ENCODE measurements at places on chromosomes 3 and 15.
A peak's percentile ranks its signal among the peaks of the same experiment; 100 is the strongest.

DNA sequence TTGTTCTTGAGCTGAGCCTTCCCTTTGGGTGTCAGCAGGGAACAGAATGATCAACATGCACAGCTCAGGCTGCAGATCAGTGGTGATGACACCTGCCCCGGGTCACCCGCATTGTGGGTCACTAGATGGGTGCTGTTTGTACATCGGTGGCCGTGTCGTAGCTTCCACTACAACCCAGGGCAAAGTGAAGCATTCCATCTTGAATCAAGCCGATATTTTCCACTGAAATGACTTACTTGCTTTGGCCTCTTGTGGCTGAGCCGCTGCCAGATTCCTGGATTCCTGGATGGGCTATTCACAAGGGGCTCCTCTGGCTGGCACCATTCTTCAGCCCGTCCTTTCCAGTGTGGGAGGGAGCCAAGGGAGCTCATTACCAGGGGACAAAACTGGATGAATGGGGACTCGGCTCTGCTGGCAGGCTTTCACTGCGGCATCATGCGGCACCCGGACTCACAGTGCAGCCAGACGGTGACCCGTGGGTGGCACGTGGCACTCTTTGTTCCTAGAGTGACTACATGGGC, 65.6 kb downstream of the SLCO3A1 start:
- DNase-seq: no peak

- DNase-seq: no peak
Measured at GRCh38 chr15:49900903-49901235, 218.2 kb downstream of the ATP8B4 start.

GRCh38 chr15:30041868-30042267, 40.9 kb upstream of the GOLGA8J start:
- DNase-seq: no peak

GRCh38 chr3:57942872-57943283, 65.3 kb upstream of the FLNB start:
- DNase-seq: no peak

DNA sequence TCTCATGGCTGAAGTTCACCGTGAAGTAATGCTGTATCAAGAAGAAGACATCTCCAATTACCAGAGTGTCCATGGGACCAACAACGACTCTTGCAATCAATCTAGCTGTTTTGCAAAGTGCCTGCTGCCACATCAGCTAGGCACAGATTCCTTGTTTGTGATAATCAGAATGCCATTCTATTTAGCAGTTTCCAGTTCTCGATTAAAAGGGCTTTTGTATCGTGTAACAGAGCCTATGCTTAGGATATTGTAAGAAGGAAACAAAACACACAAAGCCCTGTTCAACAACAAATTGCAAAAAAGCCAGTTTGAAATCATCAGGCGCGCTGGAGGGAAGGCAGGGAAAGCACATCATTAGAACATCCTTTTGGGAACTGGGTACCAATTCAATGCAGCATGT, 26.1 kb downstream of the RASGRF1 start:
- DNase-seq: no peak

DNA sequence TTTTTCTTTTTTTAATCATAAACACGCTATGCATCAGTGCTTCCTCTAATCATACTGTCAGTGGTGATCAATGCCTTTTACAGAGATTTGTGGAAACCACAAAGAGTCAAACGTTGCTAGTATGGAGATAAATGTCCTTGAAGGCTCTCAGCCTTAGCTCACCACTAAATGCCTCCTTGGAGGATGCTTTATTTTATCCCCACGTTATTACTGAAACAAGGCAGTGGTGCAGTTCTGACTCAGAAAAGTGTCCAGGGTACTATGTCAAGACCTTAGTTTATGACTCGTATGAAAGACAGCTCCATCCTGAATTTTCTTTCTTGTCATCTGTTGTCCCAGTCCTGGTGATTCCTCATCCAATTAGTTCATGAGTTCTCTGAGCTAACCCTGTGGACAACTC, 1146.7 kb downstream of the IGSF11 start:
- no peak for DNase-seq

DNA sequence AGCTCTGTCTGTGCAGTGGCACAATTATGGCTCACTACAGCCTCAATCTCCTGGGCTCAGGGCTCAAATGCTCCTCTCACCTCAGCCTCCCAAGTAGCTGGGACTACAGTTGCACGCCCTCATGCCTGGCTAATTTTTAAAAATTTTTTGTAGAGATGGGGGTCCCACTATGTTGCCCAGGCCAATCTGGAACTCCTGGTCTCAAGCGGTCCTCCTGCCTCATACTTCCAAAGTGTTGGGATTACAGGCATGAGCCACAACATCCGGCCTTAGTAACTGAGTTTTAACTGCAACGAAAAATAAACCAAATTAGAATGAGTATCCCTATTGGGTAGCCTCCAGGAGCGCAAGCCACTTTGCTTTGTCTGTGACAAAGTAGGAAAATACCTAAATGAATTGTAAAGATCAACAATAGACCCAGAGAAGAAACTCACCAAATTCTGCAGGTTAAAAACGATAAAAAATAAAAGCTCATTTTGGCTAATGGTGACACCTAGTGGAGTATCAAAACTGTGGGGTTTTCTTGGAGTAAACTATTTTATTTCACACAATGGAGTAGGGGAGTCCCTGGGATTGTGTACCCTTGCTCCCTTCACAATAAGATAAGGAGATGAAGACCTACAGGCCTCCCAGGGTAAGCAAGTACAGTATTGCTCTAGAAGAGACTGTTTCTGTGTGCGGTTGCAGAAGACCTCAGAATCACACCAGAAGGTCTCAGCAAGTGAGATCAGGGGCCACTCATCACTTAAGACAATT, 21.0 kb upstream of the CA12 start:
- peak; percentile 50 for DNase-seq

DNA sequence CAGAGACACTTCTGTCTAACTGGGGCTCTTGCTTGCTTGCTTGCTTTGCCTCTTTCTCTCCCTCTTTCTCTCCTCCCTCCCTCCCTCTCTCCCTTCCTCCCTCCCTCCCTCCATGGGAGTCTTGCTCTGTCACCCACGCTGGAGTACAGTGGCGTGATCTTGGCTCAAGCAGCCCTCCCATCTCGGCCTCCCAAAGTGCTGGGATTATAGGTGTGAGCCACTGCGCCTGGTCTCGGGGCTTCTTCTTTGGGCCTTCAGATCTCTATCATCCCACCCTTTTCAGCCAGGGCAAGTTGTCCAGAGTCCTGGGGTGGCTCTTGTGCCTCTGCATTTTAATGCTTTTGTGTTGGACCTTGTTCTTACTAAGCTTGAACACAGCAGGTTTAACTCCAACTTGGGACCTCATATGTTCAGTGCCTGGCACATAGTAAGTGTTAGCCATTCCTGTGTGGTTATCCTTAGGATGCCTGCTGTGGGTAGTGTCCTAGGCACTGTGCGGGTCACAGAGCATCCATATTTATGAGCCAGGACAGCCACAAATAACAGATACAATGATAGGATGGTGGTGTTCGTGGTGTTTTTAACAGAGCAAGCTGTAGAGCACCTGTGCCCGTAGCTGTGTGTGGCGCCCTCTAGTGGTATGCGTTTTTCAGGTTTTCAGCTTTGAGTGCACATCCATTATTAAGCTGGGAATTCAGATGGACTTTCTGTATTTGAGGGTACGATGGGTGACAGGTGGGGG, 75.1 kb downstream of the CCK start:
- peak; percentile 39 for DNase-seq

DNA sequence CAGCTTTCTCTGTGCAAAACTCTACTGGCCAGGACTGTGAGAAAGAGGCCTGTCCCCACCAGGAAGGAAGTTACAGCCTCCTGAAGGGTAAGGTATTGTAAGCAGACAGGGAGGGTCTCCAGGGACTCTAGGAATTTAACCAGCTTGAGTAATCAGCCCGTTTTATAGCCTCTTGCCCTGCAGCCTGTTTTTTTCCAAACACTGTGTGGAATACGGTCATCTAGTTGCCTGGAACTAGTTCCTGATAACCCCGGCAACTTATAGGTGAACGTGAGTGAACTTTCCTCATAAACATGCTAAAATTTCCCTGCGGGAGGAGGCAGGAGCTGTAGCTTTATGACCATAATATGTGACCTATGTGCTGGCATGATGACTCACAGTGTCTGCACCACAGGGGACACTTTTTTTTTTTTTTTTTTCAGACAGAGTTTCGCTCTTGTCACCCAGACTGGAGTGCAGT, 60.1 kb upstream of the DAZL start:
- DNase-seq: no peak

GRCh38 chr3:49461443-49462171, 8.5 kb upstream of the DAG1 start:
- DNase-seq: no peak

- DNase-seq: no peak
Measured at GRCh38 chr3:24451461-24452099, 43.1 kb downstream of the THRB start.

DNA sequence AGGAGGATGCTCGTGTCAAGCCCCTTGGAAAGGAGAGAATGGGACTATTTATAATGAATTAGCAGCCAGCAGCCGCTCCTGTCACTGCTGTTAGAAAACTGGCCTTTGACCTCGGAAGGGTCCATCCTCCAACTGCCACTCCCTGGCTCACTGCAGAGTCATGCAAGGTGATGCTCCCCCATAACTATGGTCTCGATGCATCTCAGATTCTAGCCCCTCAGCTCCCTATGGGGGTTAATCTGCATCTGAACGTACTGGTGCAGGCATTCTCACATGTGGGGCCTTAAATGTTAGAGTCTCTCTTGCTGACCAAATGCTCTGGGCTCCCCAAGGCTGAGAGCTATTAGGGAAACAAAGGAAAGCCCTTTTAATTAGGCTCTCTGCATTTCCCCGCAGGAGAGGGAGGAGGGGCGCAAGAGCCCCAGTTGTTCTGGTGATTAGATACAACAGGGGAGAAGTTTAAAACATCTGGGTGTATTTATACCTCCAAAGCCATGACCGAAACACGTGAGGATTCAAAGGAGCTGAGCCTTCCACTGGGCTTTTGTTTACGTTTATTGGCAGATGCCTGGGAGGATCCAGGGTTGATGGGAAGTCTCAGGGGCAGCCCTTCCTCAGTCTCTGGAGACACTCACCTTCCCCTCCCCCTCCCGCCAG, 182.5 kb downstream of the OPA1 start:
- DNase-seq: no peak

- no peak for DNase-seq
Measured at GRCh38 chr3:142897807-142898206, 8.9 kb upstream of the PCOLCE2 start.

DNA sequence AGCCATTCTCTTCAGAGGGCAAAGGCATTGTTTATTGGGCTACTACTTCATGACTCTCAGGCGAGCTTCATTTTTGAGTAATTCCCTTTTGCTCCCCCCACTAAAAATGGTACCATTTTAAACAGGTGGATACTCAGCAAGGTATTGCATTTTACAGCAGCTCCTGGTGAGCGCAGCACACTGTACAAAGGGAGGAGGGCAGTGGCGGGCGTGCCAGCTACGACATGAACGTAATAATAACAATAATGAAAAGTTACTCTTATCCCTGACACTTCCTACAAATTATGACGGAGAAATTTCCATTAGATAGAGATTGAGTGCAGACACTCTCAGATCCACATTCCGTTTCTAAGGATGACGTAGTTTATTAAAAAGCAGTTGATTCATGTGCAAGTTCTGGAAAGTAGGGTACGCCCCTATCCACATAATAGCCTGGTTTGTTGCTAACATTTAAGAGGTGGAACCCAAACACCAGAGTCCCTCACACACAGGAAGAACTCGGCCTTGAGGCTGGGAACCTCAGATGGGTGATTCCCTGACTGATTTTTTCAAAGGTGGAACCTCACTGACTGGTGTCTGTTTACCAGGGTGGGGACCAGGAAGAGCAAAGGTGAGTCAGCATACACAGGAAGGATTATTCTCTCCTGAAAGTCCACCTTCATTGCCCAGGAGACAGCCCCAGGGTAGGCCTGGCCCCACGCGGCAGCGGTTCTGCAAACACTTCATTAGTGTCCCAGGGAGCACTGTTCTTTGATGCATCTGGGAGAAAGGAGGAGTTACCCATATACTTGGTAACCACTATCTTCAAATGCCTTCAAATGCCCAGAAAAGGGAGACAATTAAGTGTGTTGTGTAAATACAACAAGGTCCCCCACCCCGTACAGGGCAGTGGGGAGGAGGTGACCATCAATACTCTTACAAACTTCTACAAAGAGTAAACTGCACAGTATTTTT, 69.9 kb downstream of the LDHAL6B start:
- DNase-seq: no peak

- peak; percentile 50 for DNase-seq
Measured at GRCh38 chr3:15528854-15529537, 7.5 kb upstream of the COLQ start.

DNA sequence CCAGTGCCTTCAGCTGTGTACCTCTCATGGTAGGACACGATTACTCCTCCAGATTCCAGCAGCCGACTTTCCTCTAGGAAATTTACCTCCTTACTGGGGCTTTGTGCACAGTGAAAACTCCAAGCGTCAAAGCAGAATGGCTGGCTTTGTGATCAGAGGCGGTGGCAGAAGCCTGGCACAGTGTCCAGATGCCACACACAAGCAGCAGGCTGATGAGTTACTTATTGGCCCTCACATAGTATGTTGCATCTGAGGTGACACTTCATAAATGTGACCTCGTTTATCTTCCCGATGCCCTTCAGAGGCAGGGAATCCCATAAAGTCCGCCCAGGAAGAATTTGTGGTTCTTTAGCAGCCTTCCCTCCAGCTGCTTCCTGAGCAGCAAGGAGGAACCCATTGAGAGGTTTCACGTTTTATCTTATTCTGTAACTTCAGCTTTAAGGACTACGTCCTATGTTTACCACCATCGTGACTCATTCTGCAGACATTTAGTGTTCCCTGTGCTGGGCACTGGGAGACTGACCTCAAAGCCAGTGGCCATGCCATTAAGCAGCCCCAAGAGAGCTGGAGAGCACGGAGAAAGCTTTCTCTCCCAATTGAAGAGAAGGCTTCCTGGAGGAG, 107.1 kb upstream of the C15orf61 start:
- DNase-seq: no peak

GRCh38 chr15:60390231-60390630, 7.6 kb downstream of the ANXA2 start:
- no peak for DNase-seq

DNA sequence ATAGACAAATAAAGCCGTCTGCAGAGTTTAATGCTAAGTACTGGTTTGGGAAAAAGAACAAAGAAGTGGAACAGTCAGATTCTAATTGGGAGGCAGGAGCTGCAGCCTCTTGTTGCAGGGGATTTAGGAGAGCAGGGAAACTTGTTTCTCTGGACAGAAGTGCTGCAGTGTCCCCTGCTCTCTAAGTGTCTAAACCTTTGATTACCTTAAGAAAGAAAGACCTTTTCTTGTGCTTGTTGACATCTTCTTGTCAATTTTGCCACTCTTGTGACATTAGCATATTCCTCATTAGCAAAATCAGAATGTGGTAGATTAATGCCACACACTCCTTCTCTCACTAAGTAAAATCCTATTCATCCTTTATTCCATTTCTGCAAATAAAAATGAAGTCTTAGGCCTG, 38.8 kb downstream of the TRAT1 start:
- no peak for DNase-seq

GRCh38 chr15:95350908-95351307, 979.6 kb upstream of the NR2F2 start:
- DNase-seq: no peak

DNA sequence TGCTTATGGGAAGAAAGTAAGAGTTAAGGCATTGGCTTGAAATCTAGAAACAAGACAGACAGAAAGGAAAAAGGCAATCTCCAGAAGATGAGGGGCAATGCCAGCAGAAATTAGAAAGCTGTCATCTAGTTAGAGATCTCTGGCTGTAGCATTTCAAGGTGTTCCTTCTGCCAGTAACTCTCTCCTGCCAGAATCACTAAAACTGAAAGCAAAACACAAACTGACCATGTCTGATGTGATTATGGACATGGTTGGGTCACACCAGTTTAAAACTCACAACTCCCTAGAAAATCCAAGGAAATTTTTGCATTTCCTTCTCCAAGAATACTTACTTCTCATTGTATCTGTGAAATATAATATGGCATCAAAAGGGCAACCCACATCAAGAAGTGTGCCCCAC, 82.9 kb downstream of the LDHAL6B start:
- DNase-seq: no peak

All from AML-193 (cell line).